Fibroblast of the aortic adventitia (primary cell): ENCODE measurements at places on chromosomes 1 and 21.

DNA sequence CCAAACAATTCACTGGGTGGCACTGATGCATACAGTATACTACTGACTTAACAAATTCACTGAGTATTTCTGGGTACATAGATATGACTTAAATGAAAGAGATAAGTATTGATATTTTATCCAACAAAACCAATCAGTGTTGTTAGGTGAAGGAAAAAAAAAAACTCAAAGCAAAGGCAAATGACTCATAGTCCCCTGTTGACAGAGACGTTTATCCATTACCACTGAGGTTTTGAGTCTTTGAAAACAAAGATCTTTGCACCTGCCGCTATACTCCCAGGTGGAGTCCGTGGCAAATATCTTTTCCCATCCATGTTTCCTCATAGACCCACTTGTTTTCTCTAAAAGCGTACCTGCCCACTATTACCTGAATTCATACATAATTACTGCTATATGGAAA, 18.4 kb downstream of the DYNLT5 start:
- DNase-seq: no peak

DNA sequence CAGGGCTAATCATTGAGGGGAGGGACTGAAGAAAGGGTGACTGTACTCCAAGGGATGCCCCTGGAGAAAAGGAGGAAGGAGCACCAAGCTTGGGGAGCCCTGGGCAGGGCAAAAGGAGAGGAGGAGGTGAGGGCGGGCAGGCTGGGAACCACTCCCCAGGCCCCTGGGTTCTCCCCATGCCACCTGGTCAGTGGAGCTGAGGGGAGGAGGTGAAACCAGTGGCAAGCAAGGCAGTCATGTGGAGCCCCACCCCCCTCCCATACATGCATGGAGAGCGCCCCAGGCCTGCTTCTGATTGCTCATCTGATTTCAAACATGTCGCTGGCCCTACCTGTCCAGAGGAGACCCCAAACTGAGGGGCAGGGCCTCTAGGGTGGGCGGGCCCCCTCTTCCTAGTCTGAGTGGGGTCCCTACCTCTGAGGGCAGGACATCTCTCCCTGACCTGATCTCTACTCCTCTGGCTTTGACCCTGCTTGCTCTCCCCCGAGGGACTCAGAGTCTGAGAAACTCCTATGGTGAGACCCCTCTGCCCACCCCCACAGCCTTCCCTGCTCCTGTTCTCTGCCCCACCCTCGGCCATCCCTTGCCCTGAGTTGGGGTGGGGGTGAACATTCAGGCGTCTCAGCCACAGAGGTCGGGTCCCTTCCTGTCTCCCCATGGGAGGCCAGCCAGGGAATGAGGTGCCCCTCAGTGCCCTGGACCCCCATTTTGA, 18.6 kb downstream of the INSRR start:
- no peak for DNase-seq

DNA sequence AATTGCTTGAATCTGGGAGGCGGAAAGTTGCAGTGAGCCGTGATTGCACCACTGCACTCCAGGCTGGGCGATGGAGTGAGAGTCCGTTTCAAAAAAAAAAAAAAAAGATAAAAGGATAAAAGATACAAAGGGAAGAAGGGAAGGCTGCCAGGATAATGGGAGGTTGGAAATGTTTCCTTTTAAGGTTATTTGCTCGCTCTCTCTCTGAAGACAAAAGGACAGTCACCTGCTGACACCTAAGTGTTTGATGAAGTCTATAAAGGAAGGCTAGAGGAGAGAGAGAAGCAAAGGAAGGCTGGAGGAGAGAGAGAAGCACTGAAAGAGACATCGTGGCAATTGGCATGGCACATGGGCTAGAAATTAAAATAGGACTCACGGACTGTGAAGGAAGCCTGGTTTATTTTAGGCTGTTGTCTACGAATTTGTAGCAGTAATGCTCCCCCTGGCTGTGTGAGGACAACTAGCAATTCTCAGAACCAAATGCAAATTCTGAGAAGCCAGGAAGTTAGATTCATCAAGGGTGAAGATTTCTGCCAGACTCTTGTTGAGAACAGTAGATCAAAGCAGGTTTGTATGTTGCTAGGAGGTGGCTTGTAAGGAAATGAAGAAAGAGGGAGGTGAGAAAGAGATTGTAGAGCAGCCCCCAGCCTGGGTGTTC, 154.2 kb downstream of the ZP4 start:
- no peak for DNase-seq

GRCh38 chr1:160166166-160166868, 14.9 kb downstream of the ATP1A4 start:
- DNase-seq: no peak

- no peak for DNase-seq
Measured at GRCh38 chr1:244060117-244060516, 9.0 kb downstream of the ZBTB18 start.

DNA sequence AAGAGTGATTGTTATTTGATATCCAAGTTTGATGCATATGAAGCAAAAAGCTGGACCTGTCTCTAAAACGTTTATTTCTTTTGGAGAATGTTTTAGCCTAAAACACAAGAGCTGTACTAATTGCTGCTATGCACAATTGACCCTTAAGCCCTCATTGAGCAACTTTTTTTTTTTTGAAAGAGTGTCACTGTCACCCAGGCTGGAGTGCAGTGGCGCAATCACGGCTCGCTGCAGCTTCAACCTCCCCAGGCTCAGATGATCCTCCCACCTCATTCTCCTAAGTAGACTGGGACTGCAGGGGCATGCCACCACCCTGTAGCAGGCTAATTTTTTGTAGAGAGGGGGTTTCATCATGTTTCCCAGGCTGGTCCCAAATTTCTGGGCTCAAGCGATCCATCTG, 129.1 kb downstream of the PIK3R3 start:
- no peak for DNase-seq
